Stimulated activated CD8-positive, alpha-beta memory T cell treated with anti-CD3 and anti-CD28 coated beads, Interleukin-12 subunit alpha, Interleukin-12 subunit beta, amount 100 ng/mL, for 1 hour (primary cell): ENCODE measurements at places on chromosomes 13 and 19.

GRCh38 chr13:74767050-74767449 lies 632.8 kb upstream of the KLF12 start:
- DNase-seq: no peak

GRCh38 chr13:69633044-69633443 lies 474.6 kb upstream of the ATXN8OS start:
- no peak for DNase-seq

DNA sequence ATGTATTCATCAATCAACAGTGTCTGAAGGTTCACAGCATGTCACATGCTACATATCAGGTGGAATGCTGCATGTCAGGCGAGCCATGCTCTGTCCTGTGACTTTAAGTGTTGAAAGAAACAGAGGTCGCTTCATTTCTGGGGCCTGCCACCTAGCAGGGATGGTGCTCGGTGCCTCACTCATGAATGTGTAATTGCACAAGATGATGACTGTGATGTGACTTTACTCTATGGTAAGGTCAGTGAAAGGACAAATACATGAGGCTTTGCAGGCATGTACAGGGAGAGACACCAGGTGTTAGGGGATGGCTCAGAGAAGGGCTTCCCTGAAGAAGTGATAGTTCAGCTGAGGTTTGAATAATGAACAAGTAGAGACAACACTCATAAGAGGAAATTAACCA lies 66.7 kb downstream of the FRY start:
- DNase-seq: no peak

GRCh38 chr19:4007836-4008539 lies 452 bp downstream of the PIAS4 start:
- DNase-seq: no peak

GRCh38 chr19:36605101-36605876 lies at the start of gene ZNF382:
Gene ZNF382 (plus strand): TSS chr19:36605313. CDS start chr19:36609915, 4,602 bp downstream.
- DNase-seq: peak; percentile 78

GRCh38 chr13:94640721-94641120 lies 39.1 kb downstream of the GPR180 start:
- DNase-seq: no peak

GRCh38 chr19:18179957-18180356 lies 6.3 kb downstream of the IFI30 start:
- no peak for DNase-seq

DNA sequence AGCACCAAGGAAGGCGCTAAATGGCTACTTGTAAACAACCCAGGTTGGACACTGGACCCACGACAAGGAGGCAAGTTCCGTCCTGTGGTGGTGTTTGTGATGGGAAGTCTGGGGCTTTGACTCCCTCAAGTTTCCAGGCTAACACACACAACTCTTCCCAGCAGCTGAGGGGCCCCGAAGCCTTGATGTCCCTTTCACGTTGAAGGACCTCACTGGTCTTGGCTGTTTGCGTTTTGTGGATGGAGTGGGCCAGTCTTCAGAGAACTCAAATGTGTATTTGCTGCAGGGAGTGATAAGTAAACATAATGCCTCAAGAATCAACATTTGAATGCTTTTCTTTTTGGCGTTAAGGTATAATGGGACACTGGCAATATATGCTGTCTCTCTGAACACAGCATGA lies 199.2 kb downstream of the TM9SF2 start:
- no peak for DNase-seq

DNA sequence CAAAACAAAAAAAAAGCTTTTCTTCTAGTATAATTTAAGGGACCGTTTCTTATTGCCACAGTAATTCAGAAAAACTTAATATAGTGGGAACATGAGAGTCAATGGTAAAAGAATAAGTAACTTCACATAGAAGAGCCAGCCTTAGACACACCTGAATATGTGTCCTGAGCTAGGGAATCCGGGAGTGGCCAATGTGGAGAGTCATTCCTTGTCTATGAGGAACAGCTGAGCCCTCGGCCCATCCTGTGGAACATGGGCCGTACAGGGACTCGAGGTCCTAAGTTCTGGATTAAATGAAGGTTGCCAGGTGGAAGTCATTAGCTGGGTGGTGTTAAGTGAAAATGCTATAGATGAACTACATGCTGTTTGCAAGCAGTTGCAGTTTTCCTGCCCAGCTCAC lies 32.2 kb downstream of the EFNB2 start:
- DNase-seq: no peak

GRCh38 chr13:71090990-71091389 lies 776.0 kb downstream of the DACH1 start:
- DNase-seq: no peak

DNA sequence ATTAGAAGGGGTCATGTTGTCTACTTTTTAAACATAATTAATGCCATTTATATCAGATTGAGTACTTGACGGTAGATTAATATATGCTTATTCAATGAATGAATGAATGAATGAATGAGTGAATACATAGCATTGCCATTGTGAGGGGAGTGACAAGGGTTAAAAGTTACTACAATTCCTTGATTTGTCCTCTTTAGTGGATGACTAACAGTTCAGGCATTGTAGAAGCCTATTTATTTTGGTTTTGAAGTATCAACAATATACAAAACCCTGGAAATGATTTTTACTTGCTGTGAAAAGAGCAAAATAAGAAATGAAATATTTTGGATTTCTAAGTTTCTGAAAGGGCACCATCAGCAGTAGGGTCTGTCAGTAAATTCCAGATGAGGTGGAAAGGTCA lies 122.7 kb downstream of the CYSLTR2 start:
- DNase-seq: no peak

- DNase-seq: no peak
Measured at GRCh38 chr13:113874579-113875428, 10.9 kb upstream of the GAS6 start.

GRCh38 chr19:28736528-28736927 lies 476.4 kb downstream of the UQCRFS1 start:
- DNase-seq: no peak

DNA sequence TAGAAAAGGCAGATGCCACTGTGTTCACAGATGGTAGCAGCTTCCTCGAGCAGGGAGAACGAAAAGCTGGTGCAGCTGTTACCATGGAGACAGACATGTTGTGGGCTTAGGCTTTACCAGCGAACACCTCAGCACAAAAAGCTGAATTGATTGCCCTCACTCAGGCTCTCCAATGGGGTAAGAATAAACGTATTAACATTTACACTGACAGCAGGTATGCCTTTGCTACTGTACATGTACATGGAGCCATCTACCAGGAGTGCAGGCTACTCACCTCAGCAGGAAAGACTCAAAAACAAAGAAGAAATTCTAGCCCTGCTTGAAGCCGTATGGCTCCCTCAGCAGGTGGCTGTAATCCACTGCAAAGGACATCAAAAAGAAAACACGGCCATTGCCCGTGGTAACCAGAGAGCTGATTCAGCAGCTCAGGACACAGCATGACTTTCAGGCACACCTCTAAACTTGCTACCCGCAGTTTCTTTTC lies 197.7 kb downstream of the ZNF737 start:
- no peak for DNase-seq

DNA sequence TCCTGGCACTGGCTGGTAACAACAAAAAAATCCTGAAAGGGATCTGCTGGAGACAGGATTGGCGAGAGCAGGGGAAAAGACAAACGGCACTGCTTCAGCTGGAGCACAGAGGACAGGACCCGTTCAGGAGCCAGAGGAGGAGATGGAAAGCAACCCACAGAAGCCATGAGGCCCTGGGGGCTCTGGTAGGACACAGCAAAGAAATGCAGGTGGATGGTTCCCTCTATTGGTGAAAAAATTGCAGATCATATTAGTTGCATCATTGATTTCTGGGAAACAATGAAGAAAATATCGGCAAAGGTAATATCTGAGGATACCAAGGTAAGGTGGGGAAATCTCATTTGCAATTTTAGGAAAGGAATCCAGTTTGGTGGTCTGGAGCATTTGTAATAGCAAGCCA lies 25.7 kb upstream of the TPP2 start:
- no peak for DNase-seq

GRCh38 chr19:2962018-2962670 lies 15.2 kb upstream of the TLE6 start:
- DNase-seq: peak; percentile 32

GRCh38 chr13:108807841-108808240 lies 178.4 kb downstream of the MYO16 start:
- DNase-seq: no peak

GRCh38 chr13:76813891-76814290 lies 72.3 kb downstream of the KCTD12 start:
- DNase-seq: no peak

DNA sequence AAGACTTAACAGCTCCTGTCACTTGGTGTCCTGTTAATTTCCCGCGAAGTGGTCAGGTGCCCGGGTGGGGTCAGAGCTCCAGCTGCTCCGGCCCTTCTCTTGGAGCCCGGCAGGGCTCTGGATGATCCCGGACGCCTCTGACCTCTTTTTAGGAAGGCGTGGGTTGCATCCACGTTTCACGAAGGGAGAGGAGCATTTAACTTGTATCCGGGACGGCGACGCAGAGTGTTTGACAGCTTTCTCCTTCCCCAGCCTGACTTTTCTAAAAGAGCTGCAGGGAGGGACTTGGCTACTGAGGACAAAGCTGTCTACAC lies 656 bp downstream of the ZNF155 start:
- no peak for DNase-seq

DNA sequence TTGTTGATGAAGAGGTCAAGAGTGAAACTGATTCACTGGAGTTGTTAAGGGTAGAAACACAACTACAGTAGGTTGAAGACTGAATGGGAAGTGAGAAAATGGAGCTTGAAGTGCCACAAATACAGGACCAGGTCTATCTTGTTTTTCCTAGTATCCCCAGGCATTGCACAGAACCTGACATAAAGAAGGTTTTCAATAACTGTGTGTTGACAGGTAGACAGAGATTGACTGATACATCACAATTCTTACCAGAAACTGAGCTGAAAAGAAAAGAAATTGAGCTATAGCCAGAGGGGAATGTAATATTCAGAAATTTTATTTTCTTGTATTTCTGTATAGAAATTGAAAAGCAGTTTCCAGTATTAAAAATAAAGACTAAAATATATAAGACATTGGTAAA lies 767.7 kb downstream of the PCDH17 start:
- DNase-seq: no peak

DNA sequence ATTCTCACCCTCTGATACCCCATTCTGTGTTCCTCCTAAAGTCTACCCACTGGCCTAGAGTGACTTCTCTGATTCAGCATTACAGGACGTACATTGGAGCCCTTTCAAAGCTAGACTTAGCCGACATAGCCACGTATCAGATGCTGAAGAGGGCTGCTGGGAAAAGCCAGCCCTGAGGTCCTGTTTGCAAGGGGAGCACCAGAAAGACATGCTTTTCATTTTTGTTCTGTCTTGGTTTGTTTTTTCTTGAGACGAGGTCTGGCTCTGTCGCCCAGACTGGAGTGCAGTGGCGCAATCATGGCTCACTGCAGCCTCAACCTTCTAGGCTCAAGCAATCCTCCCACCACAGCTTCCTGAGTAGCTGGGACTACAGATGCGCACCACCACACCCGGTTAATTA lies 6.3 kb upstream of the ZSWIM4 start:
- DNase-seq: no peak

GRCh38 chr19:49559928-49560327 lies 20.4 kb downstream of the NOSIP start:
- no peak for DNase-seq

- no peak for DNase-seq
Measured at GRCh38 chr19:48630296-48631063, 6.7 kb downstream of the DBP start.

DNA sequence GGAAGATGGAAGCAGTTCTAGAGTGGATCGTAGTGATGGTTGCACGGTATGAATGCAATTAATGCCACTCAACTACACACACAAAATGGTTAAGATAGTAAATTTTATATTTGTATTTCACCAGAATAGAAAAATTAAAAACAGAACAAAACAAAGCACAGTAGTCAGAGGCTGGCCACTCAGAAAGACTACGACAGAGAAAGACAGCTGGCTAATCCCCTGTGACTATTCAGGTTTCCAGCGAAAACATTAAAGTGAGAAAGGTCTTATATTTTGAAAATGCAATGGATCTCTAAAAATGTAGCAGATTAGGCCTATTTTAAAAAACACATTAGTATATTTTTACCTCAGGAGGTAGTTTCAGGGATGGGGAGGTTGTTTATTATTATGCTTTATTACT lies 131.3 kb upstream of the POSTN start:
- no peak for DNase-seq

DNA sequence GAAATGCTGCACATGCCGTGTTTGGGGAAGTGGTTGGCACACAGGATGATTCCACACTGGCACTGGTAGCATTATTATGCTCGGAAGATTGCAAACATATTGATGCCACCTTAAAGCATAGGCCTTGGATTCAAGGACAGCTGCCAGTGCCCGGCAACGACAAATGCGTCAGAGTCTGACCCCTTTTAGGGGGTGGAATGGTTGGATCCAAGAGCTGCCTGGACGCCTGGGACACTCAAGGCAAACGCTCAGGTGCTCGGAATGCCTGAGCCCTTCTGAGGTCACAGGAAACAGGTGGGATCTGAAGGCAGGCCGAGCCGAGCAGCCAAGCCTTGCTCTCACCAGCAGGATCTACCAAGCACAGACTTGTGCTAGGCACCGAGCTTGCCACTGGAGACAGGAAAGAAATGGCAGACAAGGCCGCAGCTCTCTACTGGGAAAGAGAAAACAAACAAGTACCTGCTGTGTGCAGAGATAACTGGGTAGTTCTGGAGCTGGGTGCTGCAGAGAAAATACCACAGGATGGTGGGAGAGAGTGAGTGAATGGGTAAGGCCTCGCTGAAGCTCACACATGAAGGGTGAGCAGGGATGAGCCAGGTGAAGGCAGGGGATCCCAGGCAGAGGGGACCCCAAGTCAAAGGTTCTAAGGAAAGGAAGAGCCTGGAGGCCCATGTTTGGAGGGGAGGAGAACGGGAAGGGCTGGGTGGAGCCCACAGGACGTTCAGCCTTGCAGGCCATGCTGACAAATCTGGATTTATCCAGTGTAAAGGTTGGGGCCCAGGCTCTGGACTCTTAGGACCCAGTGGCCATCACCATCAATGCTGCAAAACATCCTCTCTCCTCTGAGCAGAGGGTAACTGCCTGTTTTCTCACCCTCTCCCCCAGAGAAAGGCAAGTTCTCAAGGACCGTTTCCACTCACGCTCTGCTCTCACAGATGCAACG lies 9.2 kb downstream of the RANBP3 start:
- DNase-seq: no peak

GRCh38 chr19:3519126-3519525 lies 13.0 kb downstream of the FZR1 start:
- DNase-seq: no peak
